Suppressor macrophage treated with lipopolysaccharide for 1 hour (primary cell): ENCODE measurements at places on chromosomes 5 and 9.
A peak's percentile ranks its signal among the peaks of the same experiment; 100 is the strongest.

GRCh38 chr5:97550818-97551217, 367.8 kb upstream of the RIOK2 start:
- no peak for DNase-seq

DNA sequence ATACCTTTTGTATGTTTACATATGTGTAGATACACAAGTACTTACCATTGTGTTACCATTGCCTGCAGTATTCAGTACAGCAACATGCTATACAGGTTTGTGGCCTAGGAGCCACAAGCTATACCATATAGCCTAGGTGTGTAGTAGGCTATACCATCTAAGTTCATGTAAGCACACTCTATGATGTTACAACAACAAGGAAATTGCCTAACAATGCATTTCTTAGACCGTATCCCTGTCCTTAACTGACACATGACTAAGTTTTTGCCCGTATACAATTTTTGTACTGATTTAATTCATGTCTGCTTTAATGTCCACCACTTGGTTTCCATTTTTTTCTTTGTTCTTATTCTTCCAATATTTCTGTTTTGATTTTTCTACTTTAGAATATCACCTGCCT, 18.5 kb downstream of the TNPO1 start:
- peak; percentile 30 for DNase-seq

GRCh38 chr5:151104795-151105194, 24.0 kb upstream of the TNIP1 start:
- peak; percentile 62 for DNase-seq

- no peak for DNase-seq
These were observed 617.9 kb upstream of the CDH18 start for GRCh38 chr5:20605732-20606525.

GRCh38 chr9:109459423-109459822, 38.7 kb downstream of the PTPN3 start:
- DNase-seq, result no peak

GRCh38 chr5:133222521-133222920, 170.7 kb downstream of the HSPA4 start:
- DNase-seq, result no peak

- DNase-seq, result no peak
These were observed 5.2 kb upstream of the BARX1 start for GRCh38 chr9:93960221-93960970.

DNA sequence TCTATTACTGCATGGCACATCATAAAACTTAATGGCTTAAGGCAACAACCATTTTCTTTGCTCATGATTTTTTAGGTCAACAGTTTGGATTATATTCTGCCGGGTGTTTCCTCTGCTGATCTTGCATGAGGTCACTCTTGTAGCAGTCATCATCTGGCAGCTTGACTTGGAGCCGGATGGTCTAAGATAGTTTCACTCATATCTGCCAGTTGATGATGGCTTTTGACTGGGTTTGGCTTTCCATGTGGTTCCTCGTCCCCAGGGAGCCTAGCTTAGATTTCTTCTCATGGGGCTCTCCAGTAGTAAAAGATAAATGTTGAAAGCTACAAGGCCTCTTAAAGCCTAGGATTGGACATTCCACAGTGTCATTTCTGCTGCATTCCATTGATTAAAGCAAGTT, 27.4 kb downstream of the LNPEP start:
- peak; percentile 67 for DNase-seq

DNA sequence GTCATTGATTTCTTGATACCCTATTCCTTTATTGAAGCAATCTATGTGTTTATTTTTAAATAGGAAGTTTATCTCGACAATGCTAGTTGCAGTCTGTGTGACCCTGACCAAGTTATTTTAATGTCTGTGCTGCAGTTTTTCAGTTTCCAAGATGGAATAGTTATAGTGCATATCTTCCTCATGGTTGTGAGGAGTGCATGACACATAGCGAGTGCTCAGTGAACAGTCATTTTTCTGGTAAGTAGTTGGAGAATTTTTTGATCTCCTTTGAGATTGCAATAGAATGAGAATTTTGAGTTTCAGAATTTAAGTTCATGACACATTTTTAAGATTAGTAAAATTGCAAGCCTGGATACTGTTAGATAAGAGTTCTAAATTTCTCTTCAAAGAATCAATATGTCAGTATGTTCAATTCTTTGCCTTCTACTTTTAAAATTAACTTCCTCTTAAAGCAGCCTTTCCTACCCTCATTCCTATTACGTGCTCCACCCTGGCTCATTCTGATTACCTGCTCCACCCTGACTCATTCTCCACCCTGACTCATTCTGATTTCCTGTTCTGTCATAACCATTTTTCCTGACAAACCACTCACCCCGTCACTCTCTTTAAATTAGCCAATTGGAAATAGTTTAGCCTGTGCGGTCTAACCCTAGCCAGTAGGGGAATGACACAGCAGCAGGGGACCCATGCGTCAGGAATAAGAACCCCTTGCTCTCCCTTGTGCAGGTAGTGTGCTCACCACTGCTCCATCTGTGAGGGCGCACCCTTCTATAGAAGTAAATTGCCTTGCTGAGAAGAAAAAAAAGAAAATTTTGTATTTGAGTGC, 30.7 kb downstream of the SPIN1 start:
- DNase-seq, result no peak

DNA sequence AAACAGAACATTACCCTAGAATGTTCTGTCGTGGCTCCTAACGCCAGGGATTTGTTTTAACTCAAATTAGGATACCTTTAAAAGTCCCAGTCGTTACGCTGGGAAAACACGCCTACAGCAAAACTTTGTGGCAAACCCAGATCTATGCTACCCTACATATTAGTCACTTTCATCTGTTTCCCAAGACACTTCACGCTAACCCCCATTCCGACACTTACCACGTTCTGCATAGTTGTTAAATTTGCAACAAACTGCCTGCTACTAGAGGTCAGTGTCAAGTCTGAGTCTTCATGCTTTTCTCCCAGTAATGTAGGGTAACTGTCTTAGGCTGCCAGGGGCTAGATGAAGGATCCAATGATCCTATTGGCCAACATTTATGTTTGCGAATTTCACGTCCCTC, 140.3 kb downstream of the RASEF start:
- no peak for DNase-seq

DNA sequence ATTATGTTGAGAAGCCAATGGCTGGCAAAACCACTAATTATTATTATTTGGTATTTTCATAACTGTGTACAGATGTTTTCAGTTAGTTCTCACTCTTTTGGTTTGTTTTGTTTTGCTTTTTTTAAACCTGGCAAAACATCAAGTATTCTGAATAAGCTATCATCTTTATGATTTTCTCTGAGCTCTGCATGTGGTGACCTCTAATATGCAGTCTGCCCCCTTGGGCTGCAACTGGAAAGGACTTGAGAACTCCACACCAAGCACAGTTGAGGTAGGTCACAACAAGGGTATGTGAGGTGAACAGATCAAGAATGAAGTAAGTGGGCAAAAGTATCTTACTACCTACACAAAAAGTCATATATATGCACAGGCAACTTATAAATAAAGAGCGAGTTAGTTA, 202.2 kb downstream of the NFIB start:
- no peak for DNase-seq

- DNase-seq, result no peak
These were observed 73.0 kb downstream of the KCNT1 start for GRCh38 chr9:135774794-135775525.

DNA sequence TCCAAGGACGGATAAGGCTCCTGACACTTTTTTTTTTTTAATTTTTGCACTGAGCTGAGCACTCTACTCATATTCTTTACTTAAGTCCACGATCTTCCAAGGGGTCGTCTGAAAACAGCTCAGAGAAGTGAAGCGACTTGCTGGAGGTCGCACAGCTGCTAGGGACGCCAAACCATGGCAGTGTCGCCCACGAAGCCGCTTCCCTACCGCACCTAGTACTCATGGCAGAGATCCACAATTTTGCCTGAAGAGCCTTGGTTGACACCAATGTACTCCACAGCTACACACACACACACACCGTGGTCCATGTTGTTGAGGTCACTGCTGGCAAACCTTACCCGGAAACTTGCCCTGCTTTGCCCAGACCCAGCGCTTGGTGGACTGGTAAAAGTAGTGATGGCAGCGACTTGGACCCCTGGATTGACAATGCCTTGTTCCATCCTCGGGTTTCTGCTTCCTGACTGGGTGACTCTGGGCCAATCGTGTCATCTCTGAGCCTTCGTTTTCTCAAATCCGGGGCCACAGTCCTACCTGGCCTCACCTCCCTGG, 521 bp upstream of the SLIT3 start:
- no peak for DNase-seq

DNA sequence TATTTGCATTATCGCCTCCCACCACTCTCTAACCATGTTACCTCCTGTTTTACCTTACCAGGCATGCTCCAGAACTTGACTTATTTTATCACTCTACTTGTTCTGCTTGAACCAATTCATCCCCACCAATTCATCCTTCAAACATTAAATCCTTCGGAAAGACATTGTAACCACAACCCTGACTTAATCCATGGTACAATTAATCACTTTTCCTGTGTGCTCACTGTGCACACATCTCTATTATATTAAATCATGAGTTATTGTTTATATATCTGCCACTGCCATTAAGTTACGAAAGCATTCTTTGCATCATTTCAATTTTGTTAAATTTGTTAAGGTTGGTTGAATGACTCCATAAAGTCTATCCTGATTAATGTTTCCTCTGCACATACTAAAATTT, 7.4 kb upstream of the C5orf46 start:
- no peak for DNase-seq

GRCh38 chr9:38350529-38350928, 42.0 kb upstream of the ALDH1B1 start:
- DNase-seq, result no peak

- DNase-seq, result no peak
These were observed 33.6 kb downstream of the COL15A1 start for GRCh38 chr9:98977246-98977714.

DNA sequence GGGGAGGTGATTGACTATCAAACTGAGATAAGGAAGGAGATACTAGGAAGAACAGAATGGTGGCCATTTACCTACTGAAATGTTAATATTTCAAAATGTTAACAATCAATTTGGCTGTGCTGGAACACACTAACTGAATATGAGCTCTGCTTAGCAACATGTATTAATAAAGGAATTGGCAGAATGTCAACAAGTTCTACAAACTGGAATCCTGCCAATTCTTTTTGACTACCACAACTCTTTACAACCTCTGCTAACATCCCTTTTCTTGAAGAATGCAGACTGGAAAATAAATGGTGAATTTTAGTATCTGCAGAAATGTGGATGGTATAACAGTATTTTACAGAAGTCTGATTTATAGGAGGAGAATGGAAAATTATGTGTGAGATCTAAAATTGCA, 446.4 kb downstream of the ISL1 start:
- DNase-seq, result no peak

DNA sequence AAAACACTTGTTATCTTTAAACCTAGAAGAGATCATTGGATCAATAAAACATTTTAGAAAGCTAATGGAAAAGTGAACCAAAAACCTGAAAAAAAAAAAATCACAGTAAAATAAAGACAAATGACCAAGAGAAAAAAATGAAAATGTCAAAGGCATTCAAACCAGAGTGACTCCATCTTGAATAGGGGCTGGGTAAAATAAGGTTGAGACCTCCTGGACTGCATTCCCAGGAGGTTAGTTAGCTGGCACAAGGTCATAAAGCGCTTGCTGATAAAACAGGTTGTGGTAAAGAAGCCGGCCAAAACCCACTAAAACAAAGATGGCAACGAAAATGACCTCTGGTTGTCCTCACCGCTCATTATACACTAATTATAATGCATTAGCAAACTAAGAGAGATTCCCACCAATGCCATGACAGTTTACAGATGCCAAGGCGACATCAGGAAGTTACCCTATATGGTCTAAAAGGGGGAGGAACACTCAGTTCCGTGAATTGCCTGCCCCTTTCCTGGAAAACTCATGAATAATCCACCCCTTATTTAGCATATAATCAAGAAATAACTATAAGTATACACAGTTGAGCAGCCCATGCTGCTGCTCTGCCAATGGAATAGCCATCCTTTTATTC, 116.7 kb upstream of the NEK6 start:
- DNase-seq, result peak; percentile 50

GRCh38 chr9:81112627-81113452, 576.5 kb downstream of the TLE1 start:
- DNase-seq, result no peak

DNA sequence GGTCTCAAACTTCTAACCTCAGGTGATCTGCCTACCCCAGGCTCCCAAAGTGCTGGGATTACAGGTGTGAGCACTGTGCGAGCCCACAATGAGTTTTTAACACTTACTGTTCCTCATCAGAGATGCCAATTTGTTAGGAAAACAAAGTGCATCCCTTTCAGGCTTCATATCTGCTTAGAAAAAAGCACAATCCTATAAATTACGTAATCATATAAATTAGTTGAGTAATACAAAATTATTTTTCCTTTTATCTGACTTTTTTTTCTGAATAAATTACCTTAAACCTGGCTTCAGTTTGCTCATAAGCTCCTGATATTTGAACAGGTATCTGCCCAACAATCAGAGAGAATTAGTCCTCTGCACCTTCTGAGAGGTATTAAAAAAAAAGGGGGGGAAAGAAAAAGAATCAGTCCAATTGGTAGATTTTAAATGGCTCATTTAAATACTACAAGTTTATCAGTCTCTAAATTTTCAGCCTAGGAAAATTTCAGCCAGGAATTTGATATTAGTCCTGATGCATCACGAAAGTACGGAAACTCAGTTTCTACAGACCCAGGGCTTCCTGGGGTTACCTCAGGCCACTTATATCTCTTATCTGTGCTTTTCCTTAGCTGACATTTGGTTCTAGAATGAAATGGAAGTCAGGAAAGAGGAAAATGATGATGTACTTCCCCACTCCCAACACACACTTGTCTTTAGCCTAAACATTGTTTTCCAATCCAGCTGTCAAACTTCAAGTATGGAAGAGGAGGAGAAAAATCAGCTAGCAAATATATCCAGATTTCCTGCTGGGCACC, 26.8 kb downstream of the ITGA1 start:
- no peak for DNase-seq

DNA sequence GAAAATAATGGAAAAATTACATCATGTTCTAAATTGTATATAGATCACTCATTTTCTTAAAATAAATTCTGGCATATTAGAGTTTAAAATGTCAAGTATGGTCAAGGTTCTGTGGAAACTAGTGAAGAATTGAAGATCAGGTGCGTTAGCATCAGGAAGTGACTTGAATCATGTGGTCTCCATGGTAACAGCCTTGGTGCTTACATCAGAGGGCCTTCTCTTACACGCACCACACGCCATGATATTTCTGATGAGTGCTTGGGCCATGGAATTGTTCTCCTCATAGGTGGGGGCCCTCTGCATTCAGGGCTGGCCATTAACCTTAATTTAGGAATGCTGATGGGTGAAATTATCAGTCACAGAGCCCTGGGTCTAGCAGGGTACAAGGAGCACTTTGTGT, 288.1 kb upstream of the EFNA5 start:
- no peak for DNase-seq

- no peak for DNase-seq
These were observed 120.6 kb downstream of the TTLL11 start for GRCh38 chr9:121972501-121972981.

DNA sequence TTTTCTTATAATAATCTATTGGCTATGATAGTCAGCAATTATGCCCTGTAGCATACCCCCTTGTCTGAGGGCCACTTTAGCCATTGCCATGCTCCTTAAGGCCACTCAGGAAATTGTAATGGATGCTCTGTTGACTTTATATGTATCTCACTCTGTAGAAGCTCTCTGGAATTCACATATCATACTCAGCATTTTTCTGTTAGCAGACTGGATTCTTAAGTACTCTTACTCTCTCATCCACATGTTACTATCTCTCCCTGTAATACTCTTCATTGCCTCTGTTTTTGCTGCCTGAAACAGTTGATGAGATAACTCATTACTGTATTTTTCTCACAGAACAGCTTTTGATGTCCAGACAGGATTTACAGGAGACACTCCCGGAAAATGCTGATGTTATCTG, 24.2 kb downstream of the TMEM232 start:
- DNase-seq, result no peak

- DNase-seq, result peak; percentile 4
These were observed at the start of gene STK32A for GRCh38 chr5:147234825-147235635. Gene STK32A, plus strand, starts transcription at chr5:147235026. Its CDS starts 4,609 bp downstream, at chr5:147239635.
